ENCODE measurements at places on chromosomes 5 and 9.
A peak's percentile ranks its signal among the peaks of the same experiment; 100 is the strongest.

GRCh38 chr5:124613273-124613953, 133.0 kb downstream of the ZNF608 start:
- H3K4me3 ChIP-seq, result no peak overlapping the region
- H3K36me3 ChIP-seq, result peaks cover 4% of the 10 kb centered on the region
- H3K27ac ChIP-seq, result no peak overlapping the region
- peaks cover 8% of the 10 kb centered on the region for H3K4me1 ChIP-seq

DNA sequence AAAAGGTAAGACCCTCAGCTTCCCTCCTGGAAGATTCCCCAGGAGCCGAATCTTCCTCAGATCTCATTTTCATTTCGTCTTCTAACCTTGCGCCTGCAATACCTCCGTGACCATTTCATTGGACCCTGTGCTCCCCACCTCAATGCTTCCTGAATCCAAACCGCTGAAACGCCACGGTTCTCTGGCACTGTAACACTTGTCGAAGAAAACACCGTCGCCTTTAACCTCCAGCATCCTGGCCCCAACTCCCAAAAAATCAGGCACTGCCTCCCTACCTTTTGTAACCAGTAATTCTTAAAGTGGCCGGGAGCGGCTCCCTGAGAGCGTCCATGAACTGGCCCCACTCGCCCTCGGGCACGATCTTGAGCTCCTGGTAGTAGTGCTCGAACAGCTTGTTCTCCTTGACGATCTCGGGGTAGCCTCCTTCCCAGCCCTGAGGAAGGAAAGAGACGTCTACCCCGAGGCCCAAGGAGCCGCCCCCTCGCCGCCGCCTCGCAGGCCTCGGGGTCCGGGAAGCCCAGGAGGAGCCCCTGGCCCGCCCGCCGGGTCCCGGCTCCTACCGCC, 438 bp downstream of the NSUN2 start:
- H3K27ac ChIP-seq, result peak overlapping the region; percentile 65
- peaks cover 12% of the 10 kb centered on the region for H3K4me1 ChIP-seq
- no peak for DNase-seq
- peaks cover 9% of the 10 kb centered on the region for H3K27me3 ChIP-seq
- H3K4me3 ChIP-seq, result peak overlapping the region; percentile 98

GRCh38 chr5:167578977-167579692, 712.3 kb upstream of the WWC1 start:
- H3K27ac ChIP-seq, result no peak overlapping the region
- H3K36me3 ChIP-seq, result no peaks in the 10 kb centered on the region
- no peak for DNase-seq
- no peaks in the 10 kb centered on the region for H3K27me3 ChIP-seq

DNA sequence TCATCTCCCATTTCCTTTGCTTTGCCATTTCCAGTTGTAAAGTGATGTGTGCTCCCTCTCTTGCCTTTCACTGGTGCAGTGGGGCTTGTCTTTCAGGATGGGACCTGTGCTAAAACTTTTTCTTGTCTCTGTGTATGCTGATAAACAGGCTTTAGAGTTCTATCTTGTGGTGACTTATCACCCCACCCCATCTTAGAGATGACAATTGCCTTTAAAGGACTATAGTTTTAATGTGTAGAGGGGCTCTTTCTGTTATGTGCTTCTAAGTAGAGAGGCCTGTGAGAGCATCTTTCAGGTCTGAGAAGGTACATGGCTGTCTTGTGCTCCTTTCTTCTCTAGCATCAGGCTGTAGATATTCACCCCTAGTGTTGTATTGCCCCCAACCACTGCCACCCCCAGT, 21.9 kb downstream of the MAN2A1 start:
- H3K27ac ChIP-seq, result no peak overlapping the region
- H3K27me3 ChIP-seq, result no peaks in the 10 kb centered on the region
- H3K4me1 ChIP-seq, result peaks cover 14% of the 10 kb centered on the region
- H3K36me3 ChIP-seq, result no peaks in the 10 kb centered on the region
- H3K4me3 ChIP-seq, result no peak overlapping the region

GRCh38 chr9:129610473-129611306, 10.2 kb downstream of the C9orf50 start:
- no peaks in the 10 kb centered on the region for H3K36me3 ChIP-seq
- H3K27me3 ChIP-seq, result peaks cover 20% of the 10 kb centered on the region
- peak; percentile 90 for DNase-seq
- H3K27ac ChIP-seq, result peak overlapping the region; percentile 72
- H3K4me1 ChIP-seq, result peaks cover 22% of the 10 kb centered on the region
- H3K4me3 ChIP-seq, result peak overlapping the region; percentile 73

GRCh38 chr5:103424453-103425205, 138.0 kb downstream of the NUDT12 start:
- no peaks in the 10 kb centered on the region for H3K27me3 ChIP-seq
- H3K36me3 ChIP-seq, result no peaks in the 10 kb centered on the region
- no peak for DNase-seq
- peaks cover 14% of the 10 kb centered on the region for H3K4me1 ChIP-seq

DNA sequence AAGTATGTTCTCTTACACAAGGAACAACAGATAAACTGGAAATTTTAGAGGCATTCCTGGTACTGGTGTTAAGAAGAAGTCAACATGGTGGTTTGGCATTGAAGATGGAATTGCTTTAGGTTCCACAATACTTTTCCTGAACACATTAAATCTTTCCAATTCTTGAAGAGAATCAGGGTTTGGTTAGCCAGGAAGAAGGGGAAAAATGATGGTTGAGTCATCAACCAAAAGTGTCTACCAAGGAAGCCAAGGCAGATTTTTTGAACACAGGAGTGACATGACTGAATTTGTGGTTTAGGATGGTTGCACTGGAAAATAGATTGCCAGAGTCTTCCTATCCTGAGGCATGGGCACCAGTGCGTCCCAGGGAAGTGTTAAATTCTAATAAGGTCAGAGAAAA, 433.4 kb downstream of the TMEM38B start:
- DNase-seq, result no peak
- H3K4me3 ChIP-seq, result no peak overlapping the region
- no peaks in the 10 kb centered on the region for H3K4me1 ChIP-seq
- no peaks in the 10 kb centered on the region for H3K27me3 ChIP-seq

GRCh38 chr5:125450771-125451170, 704.3 kb upstream of the ZNF608 start:
- no peak overlapping the region for H3K27ac ChIP-seq
- no peak overlapping the region for H3K4me3 ChIP-seq
- H3K4me1 ChIP-seq, result peaks cover 23% of the 10 kb centered on the region
- H3K36me3 ChIP-seq, result no peaks in the 10 kb centered on the region
- DNase-seq, result no peak
